ENCODE measurements at places on chromosomes 5 and 9.

- DNase-seq = no peak
These were observed at the start of gene C1QTNF2 for GRCh38 chr5:160369990-160370712. TSS of gene C1QTNF2 (minus strand) at chr5:160370626. CDS start at chr5:160355011, 15,615 bp downstream.

DNA sequence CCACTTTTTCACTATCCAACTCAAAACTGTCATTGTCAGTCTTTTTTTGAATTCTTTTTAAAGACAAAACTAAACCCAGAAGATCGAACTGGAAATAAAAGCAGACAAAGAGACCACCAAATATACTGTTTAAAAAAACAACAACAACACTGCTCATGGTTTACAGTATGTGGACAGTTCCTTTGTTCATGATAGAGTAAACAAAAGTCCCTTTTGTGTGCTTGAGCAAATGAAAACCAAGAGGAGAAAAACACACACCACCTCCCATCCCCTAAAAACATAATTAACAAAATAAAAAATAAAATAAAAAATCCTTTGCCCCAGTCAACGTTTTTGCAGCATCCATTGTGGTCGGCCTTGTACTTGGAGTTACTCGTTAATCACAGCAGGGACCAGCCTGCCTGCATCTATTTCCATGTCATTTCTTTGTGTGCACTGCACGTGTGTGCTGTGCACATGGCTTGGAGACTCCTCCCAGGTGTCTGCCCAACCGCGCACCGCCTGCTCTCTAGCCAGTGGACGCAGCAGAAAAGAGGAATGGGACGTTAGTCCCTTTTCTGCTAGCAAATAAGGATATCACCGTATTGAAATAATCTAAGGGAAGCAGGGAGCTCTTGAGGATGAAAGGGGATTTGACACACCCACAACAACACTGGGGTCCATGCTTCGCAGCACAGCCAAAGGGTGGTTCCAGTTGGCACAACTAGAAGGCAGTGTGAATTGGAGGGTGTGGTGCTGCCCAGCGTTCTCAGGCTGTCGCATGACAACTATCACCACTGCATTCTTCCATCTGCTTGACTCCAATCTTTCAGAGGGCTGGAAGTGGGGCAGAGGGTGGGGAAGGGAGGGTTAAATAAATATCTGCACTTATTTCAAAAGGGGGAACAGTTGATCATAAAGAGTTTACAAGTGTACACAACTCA is 130.0 kb downstream of the SEMA6A start:
- DNase-seq = no peak

GRCh38 chr5:171575386-171575785 is 155.9 kb downstream of the FGF18 start:
- DNase-seq = no peak

DNA sequence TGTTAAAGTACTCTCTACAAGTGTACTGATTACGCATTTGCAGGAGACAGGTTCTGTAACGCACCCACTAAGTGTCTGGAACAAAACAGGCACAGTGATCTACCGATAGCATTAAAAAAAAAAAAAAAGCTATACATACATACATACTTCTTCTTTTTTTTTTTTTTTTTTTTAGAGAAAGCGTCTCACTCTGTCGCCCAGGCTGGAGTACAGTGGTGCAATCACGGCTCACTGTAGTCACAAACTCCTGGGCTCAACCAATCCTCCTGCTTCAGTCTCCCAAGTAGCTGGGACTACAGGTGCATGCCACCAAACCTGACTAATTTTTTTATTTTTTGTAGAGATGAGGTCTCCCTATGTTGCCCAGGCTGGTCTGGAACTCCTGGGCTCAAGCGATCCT is 7.6 kb downstream of the KIF24 start:
- DNase-seq = no peak

GRCh38 chr9:3497857-3498256 is 27.9 kb downstream of the RFX3 start:
- no peak for DNase-seq

- no peak for DNase-seq
These were observed 264.4 kb upstream of the MSX2 start for GRCh38 chr5:174459832-174460448.

DNA sequence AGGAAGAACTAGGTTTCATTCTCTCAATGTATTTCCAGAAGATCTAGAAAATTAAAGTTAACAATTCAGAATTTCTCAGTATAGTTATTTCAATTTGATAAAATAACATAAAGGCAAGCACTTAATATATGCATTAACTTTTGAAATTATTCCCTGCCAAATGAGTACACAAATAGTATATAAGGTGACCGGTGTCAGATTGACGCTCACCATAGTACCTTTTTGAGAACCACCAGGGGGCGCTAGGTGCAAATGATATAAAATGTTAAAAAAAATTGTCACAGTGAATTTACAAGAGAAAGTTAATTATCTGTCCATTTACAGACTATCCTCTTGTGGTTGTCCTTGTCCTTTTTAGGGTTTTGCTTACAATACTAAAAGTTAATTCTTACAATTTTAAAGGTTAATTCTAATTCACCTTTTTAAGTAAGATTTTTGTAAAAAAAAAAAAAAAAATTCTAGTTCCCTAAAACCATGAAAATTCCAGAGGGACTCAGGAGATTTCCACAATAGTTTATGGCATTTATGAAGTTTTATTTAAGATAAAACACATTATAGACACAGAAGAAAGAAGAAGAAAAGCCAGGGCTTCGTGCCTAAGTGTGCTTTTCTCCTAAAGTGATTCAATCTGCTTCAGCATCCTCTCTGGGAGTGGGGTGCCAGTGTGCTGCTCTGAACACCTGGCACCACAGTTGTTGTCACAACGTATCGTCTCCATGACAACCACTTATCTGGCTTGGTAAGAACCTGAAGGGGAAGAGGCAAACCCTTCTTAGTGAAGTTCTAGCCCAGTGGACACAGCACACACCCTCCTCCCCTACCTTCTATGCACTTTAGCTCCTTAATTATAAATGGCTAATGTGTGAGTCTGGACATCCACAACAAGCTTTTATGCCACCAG is 1.7 kb downstream of the ADAMTS16 start:
- DNase-seq = peak; percentile 38

All from stimulated activated CD4-positive, alpha-beta T cell treated with anti-CD3 and anti-CD28 coated beads, Interleukin-12 subunit alpha, Interleukin-12 subunit beta, amount 100 ng/mL, for 4 hours (primary cell).